ENCODE measurements at places on chromosomes 6 and 20. TPM values are rescaled to one million over a fixed set of nuclear protein-coding genes. Genes with fewer than 3 reads are reported as not detected.
A peak's percentile ranks its signal among the peaks of the same experiment; 100 is the strongest.

Gene HLA-DMB
- 91.0 TPM for total RNA-seq

Gene CDH26
- total RNA-seq, result 7.3 TPM

Gene FAM83C
- total RNA-seq, result not detected

Gene ULBP1
- total RNA-seq, result 2.1 TPM

Gene SEC23B
- total RNA-seq, result 93.6 TPM

Gene METTL24
- total RNA-seq, result 3.3 TPM

Gene CRISP2
- not detected for total RNA-seq

Gene IPCEF1
- total RNA-seq, result 2.4 TPM

- no peaks in the 10 kb centered on the region for H3K27me3 ChIP-seq
- no peaks in the 10 kb centered on the region for H3K36me3 ChIP-seq
- H3K27ac ChIP-seq, result no peak overlapping the region
- no peaks in the 10 kb centered on the region for H3K4me1 ChIP-seq
Measured at GRCh38 chr6:161747506-161747905, 473.6 kb upstream of the AGPAT4 start.

GRCh38 chr6:158213925-158214674 is 46.0 kb downstream of the GTF2H5 start:
- no peaks in the 10 kb centered on the region for H3K36me3 ChIP-seq
- H3K4me3 ChIP-seq, result no peak overlapping the region
- no peak overlapping the region for H3K27ac ChIP-seq
- peaks cover 2% of the 10 kb centered on the region for H3K27me3 ChIP-seq
- DNase-seq, result peak; percentile 70

DNA sequence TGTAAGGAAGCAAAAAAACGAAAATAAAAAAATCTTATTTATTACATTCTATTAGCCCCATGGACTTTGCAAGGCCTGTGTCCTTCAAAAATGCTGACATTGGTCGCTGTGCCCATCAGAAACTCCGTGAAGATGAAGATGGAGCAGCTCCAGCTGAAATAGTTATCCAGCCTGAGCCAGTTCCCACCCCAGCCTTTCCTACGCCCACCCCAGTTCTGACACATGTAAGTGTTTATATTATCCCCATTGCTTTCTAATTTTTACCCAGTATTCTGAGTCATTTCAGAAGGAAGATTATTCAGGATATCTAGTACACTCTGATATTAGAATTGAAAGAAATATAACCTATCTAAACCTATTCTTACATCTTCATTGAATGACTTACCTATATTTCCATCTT is 217.7 kb downstream of the ARHGAP18 start:
- H3K4me3 ChIP-seq, result no peak overlapping the region
- no peak for DNase-seq
- peak overlapping the region; percentile 95 for H3K27ac ChIP-seq
- no peaks in the 10 kb centered on the region for H3K27me3 ChIP-seq
- no peaks in the 10 kb centered on the region for H3K36me3 ChIP-seq

- H3K27ac ChIP-seq, result no peak overlapping the region
- H3K4me3 ChIP-seq, result no peak overlapping the region
- H3K4me1 ChIP-seq, result no peaks in the 10 kb centered on the region
- H3K27me3 ChIP-seq, result no peaks in the 10 kb centered on the region
- no peaks in the 10 kb centered on the region for H3K36me3 ChIP-seq
Measured at GRCh38 chr6:90714319-90714718, 127.4 kb upstream of the MAP3K7 start.

GRCh38 chr6:66605971-66606370 is 898.9 kb upstream of the EYS start:
- H3K27ac ChIP-seq, result no peak overlapping the region
- DNase-seq, result no peak
- no peak overlapping the region for H3K4me3 ChIP-seq
- H3K27me3 ChIP-seq, result no peaks in the 10 kb centered on the region
- no peaks in the 10 kb centered on the region for H3K36me3 ChIP-seq
- H3K4me1 ChIP-seq, result no peaks in the 10 kb centered on the region

DNA sequence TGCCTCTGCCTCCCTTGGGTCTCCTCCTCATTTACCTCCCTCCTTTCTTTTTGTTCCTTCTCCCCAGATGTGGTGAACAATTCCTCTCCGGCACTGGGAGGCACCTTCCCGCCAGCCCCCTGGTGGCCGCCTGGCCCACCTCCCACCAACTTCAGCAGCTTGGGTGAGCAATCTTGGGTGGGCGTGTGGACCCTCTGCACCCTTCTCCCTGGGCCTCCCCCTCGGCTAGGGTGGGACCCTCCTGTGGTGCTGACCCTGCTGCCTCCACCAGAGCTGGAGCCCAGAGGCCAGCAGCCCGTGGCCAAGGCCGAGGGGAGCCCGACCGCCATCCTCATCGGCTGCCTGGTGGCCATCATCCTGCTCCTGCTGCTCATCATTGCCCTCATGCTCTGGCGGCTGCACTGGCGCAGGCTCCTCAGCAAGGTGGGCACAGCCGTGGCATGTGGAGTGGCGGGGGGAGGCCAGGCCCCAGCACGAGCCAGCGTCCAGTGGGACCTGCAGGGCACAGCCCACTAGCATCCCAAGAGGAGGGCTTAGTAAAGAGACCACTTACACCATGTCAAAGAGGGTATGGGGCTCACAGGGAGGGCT is 8.8 kb downstream of the DDR1 start:
- no peaks in the 10 kb centered on the region for H3K27me3 ChIP-seq
- no peaks in the 10 kb centered on the region for H3K4me1 ChIP-seq
- H3K4me3 ChIP-seq, result no peak overlapping the region
- peaks cover 63% of the 10 kb centered on the region for H3K36me3 ChIP-seq
- no peak overlapping the region for H3K27ac ChIP-seq

DNA sequence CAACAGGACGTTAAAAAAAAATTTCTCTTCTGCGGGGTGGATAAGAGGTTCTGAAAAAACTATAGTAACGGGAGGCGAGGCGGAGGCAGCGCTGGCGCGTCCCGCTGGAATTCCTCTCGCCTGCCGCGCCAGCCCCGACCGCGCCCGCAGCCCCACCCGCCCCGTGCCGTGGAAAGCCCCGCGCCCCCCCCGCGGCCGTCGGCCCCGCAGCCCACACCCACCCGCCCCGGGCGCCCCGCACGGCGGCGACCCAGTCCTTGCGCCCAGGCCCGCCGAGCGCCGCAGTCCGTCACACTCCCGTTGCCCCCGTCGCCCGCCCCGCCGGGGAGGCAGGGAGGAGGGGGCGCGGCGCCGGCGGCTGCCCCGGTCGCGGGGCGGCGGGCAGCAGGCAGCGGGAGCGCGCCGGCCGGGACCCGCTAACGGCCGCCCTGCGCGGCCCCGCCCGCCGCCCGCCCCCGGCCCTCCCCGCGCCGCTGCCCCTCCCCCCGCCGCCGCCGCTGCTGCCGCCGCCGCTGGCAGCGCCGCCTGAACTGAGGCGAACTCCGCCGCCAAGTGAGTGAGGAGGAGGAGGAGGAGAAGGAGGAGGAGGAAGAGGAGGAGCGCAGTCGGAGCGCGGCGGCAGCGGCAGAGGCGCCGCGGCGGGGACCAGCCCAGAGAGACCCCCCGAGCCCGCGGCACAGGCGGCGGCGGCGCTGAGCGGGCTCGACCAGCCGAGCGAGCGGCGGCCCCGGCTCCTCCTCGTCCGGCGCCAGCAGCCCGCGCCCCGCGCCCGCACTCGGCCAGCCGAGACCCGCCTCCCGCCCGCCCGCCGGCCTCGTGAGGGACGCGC is at the start of gene QKI:
QKI (plus strand) TSS at position 602 of the 829 bp plus-strand sequence. CDS start 476 bp downstream, outside the sequence.
- H3K27me3 ChIP-seq, result no peaks in the 10 kb centered on the region
- peaks cover 5% of the 10 kb centered on the region for H3K4me1 ChIP-seq
- peak within 1 kb of the TSS; percentile 100 for H3K27ac ChIP-seq
- peak; percentile 96 for DNase-seq

- H3K36me3 ChIP-seq, result no peaks in the 10 kb centered on the region
- H3K27me3 ChIP-seq, result no peaks in the 10 kb centered on the region
- H3K27ac ChIP-seq, result peak overlapping the region; percentile 73
Measured at GRCh38 chr6:34315780-34316179, 67.0 kb upstream of the SMIM29 start.

DNA sequence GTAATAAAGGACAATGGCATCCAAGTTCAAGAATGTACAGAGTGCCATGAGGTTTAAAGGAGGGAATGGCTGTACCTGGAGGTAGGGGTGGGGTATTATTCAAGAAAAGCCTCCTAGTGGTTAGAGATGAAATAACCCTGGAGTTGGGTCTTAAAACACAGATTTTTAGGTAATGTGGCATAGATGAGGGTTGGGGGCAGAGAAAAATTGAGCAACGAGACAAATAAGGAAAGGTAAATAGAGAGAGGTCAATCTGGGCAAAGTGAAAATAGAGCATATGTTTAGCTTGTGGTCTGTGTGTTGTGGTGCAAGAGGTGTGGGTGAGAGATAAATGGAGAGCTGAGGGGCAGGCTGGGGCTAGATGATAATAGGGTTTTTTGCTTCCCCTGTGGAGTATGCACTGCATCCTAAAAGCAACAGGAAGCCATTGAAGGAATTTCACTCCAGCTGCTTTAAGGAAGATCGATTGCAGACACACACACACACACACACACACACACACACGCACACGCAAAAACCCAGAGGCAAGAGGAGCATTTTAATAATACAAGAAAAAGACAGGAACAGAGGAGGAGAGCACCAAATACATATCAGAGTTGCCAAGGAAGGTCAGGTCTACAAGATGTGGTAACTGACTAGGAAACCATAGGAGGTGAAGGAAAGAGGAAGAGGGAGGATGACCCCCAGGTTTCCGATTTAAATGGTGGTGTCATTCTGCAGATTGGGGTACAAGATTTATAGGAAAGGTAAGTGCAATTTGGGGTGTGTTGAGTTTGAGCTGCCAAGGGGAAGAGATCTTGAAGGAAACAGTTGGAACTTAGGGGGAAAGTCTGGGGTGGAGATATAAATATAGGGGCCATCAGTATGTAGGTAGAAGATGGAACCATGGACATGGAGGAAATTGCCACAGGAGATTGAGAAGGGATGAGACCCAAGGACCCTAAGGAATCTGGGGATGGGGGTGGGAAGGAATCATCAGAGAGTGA is 31.3 kb upstream of the ADGRF1 start:
- H3K27ac ChIP-seq, result peak overlapping the region; percentile 54
- no peaks in the 10 kb centered on the region for H3K27me3 ChIP-seq
- no peak for DNase-seq
- no peak overlapping the region for H3K4me3 ChIP-seq
- H3K36me3 ChIP-seq, result no peaks in the 10 kb centered on the region

GRCh38 chr6:80477591-80477990 is 371.1 kb downstream of the BCKDHB start:
- DNase-seq, result no peak
- H3K36me3 ChIP-seq, result no peaks in the 10 kb centered on the region
- H3K27ac ChIP-seq, result no peak overlapping the region
- no peak overlapping the region for H3K4me3 ChIP-seq
- no peaks in the 10 kb centered on the region for H3K4me1 ChIP-seq

- H3K27ac ChIP-seq, result no peak overlapping the region
- H3K4me1 ChIP-seq, result no peaks in the 10 kb centered on the region
- DNase-seq, result no peak
- H3K36me3 ChIP-seq, result no peaks in the 10 kb centered on the region
- H3K4me3 ChIP-seq, result no peak overlapping the region
Measured at GRCh38 chr6:133033263-133033662, 207.9 kb upstream of the EYA4 start.

DNA sequence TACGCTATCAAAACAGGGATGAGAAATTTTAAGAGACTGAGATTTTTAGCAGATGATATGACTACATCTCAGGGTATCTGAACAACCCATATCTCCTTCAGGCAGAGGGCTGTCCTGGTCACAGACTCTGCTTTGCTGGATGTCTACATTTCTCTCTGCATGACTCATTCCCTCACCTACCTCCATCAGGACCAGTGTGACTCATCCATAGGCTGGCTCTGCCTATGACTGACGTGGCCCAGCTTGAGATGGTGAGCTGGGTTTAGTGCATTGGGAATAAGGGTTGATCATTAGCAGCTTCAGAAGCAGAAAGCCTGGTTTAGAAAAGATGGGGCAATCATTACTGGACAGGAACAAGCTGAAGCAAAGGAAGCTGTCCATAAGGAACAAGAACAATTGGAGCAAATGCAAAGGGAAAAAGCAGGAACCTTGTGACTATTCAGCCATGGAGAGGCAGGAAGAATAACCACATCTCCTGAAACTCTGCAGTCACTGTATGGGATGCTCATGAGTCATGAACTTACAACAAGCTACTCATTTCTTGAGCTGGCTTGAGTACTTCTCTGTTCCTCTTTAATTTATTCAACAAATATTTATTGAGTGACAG is 86.4 kb upstream of the CBLN4 start:
- no peak overlapping the region for H3K27ac ChIP-seq
- no peak overlapping the region for H3K4me3 ChIP-seq
- no peaks in the 10 kb centered on the region for H3K36me3 ChIP-seq
- DNase-seq, result no peak
- no peaks in the 10 kb centered on the region for H3K4me1 ChIP-seq
- no peaks in the 10 kb centered on the region for H3K27me3 ChIP-seq

- H3K4me3 ChIP-seq, result no peak overlapping the region
- no peak overlapping the region for H3K27ac ChIP-seq
- no peaks in the 10 kb centered on the region for H3K27me3 ChIP-seq
- no peaks in the 10 kb centered on the region for H3K36me3 ChIP-seq
- DNase-seq, result no peak
Measured at GRCh38 chr6:130034378-130035146, 16.2 kb downstream of the L3MBTL3 start.

DNA sequence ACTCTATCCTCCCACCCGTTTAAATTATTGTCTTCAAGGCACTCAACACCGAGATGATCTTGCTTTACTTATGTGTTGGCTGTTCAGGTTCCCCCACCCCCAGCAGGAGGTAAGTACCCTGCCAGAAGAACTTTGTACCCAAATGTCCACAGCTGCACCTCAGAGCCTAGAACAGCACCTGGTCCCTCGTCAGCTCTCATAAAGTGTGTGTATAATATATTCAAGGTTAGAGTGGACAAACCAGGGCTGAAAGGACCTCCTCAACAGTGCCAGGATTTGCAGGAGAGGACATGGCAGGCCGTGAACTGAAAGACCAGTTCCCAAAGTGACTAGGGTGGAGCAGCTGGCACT is 5.9 kb upstream of the CPXM1 start:
- H3K4me3 ChIP-seq, result no peak overlapping the region
- H3K36me3 ChIP-seq, result no peaks in the 10 kb centered on the region
- no peaks in the 10 kb centered on the region for H3K4me1 ChIP-seq
- H3K27ac ChIP-seq, result no peak overlapping the region
- peaks cover 47% of the 10 kb centered on the region for H3K27me3 ChIP-seq

DNA sequence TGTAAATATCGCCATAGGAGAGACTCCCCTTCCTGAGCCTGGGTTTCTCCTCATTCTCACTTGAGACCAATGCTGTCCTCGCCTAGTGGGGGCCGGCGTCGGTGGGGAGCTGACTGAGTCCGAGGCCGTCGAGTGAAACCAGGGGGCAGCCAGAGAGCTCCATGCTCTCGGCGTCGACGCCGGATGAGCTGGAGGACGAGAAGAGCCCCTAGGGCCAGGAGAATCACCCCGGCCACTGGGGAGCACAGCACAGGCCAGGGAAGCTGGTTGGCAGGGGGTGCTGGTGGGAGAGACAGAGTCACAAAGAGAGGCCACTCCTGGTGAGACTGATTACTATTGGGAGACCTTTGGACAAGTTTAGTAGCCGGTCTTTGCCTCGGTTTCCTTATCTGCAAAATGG is 6.4 kb upstream of the GPSM3 start:
- H3K36me3 ChIP-seq, result no peaks in the 10 kb centered on the region
- H3K27me3 ChIP-seq, result no peaks in the 10 kb centered on the region
- no peak for DNase-seq
- H3K27ac ChIP-seq, result no peak overlapping the region

Data from left lung (tissue), 14 donors.